GM12892 (cell line): ENCODE measurements at places on chromosomes 5 and 9.

DNA sequence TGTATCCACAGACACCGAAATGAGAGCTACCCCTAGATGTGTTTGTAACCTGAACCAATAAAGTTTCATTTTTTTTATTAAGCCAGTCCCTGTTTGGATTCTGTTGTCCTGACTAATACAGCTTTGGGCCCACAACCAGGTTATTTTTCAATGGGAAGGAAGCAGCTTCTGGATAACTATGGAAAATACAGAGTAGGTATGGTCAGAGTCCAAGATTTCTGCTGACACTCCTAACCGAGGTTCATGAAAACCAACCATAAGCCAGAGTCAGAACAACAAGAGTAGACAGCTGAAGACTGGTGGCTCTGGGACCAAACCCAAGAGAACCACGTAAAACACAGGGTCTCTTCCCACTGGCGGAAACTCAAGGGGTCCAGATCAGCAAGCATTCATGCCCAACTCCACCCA, 10.8 kb downstream of the KLF9 start:
- no peak for DNase-seq

DNA sequence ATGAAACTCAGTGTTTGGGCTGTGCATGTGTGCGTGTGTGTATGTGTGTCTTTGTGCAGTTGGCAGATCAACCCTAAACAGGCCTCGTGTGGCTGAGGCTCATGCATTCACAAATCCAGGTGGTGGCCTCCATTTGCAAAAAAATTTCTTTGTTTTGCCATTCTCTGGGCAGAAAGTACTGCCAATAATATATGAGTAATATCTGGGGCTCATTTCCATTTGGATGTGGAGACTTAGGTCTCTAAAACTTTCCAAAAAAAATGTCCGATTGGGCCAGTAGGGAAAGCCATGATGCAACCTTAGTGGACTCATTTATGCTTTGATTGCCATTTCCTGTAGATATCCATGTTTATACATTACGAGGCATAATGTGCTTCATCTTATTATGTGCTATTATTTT, 77.9 kb upstream of the RPS23 start:
- no peak for DNase-seq

DNA sequence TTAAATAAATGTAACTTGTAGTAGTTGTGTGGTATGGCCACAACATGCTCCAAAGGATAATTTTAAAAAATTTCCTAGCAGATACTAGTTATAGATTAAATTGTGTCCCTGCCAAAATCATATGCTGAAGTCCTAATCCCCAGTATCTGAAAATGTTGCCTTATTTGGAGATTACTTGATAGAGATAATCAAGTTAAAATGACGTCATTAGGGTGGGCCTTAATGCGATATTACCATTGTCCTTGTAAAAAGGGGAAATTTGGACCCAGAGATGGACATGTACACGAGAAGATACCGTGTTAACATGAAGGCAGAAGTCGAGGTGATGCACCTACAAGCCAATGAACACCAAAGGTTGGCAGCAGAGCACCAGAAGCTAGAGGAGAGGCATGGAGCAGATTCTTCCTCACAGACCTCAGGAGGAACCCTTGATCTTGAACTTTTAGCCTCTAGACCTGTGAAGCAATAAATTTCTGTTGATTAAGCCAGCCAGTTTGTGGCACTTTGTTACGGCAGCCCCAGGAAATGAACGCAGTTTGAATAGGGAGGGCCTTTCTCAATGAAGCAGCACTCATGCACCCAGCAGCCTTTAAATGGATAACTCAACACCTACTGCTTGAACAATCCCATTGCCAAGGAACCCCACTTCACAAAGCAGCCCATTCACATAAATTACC, 148.9 kb downstream of the ARHGAP26 start:
- no peak for DNase-seq

DNA sequence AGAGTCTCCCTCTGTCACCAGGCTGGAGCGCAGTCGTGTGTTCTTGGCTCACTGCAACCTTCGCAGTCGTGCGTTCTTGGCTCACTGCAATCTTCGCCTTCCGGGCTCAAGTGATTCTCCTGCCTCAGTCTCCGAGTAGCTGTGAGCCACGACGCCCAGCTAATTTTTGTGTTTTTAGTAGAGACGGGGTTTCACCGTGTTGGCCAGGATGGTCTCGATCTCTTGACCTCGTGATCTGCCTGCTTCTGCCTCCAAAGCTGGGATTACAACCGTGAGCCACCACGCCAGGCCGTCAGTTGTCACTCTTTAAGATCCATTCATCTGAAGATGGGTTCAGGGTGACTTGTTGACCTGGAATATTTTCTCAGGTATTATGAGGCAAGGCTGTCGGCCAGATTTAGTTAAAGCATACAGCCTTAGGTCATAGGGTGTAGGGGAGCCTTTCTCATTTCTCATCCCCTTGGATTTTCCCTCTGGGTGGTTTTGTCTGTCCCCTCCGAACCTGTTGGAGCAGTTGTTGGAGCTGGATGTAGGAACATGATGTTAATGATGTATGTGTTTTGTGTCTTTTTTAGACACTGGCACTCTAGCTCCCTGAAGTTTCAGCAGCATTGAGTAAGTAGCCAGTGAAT, 1.6 kb downstream of the SLC22A5 start:
- no peak for DNase-seq

- DNase-seq = no peak
These were observed 68.4 kb upstream of the RPS23 start for GRCh38 chr5:82346399-82347165.

DNA sequence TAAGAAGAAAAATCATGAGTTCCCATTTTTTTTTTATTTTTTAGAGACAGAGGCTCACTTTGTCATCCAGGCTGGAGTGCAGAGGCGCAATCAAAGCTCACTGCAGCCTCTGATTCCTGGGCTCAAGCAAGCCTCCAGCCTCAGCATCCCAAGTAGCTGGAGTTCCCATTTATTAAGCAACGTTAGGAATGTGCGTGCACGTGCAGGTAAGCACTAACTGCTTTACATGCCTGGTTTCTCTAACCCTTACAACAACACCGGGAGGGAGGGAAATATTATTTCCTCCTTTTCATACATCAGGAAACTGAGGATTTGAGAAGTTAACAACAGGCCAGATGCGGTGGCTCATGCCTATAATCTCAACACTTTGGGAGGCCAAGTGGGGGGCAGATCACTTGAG, 16.3 kb upstream of the CDC23 start:
- no peak for DNase-seq

DNA sequence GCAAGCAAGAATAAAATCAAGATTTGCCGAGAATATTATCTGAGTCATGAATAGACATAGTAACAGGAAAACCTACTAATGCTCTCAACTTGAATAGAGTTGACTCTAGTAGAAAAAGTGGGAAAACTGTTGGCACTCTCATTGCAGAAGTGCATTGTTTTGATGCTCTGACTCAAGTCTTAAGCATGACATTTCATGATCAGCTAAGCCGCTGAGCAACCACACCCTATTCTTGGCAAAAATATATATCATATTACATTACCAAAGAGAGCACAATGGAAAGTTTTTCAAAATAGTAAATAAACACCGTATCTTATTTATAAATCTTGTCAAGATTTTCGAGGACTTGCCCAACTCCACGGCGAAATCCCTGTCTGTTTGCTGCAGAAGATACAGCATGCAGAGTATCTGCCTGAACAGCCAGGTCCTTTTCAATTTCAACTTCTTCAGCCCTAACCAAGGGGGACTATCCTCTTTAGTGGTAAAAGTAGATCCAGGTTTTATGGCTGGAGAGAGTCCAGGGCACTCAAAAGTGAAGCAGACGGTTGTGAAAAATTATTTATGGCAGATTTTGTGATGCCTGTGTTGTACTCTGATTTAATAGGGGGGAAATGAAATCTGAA, 13.9 kb upstream of the ADAMTSL1 start:
- DNase-seq = no peak

- no peak for DNase-seq
These were observed 302.2 kb downstream of the EBF1 start for GRCh38 chr5:158797498-158797845.

DNA sequence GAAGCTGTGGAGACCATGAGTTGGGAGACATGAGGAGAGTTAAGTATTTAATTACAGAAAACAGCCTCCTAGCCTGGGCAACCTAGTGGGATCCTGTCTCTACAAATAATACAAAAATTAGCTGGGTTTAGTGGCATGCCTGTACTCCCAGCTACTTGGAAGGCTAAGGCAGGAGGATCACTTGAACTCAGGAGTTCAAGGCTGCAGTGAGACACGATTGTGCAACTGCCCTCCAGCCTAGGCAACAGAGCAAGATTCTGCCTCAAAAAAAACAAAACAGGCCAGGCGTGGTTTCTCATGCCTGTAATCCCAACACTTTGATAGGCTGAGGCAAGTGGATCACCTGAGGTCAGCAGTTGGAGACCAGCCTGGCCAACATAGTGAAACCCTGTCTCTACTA, 52.6 kb downstream of the AQP7 start:
- DNase-seq = no peak

GRCh38 chr9:81833563-81834345, 94.5 kb upstream of the SPATA31D4 start:
- DNase-seq = no peak

DNA sequence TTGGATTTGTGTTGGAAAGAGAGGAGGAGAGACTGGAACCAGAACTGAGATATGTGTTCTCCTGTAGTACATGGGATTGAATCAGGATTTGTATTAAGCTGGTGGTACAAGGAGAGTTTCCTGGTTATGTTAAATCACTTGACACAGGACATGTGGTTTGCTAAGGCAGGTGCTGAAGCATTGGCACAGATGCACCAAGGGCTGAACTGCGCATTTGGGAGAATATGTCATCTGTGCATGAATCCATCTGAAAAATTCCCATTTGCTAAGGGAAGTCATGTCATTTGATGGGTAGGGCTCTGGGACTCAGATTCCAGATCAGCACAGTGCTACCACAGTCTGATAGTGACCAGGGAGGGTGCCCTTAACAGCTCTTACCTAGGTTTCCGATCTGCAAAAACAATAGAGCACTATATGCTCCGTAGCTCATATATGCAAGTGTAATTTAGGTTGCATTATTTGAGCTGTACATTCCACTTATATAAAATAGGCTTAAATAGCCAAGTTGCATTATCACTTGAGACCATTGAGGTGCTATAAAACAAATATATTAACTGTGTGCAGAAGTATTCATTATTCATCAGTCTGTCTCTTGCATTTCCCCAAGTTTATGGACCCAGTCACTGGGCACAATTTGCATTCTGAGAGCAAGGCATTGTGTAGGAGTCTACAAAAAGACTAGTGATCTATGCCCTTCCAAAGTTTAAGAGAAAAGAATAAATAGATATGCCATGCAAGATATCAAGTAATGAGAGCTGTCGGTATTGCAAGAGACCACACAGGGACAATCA, 55.2 kb downstream of the ADAMTS16 start:
- no peak for DNase-seq

- no peak for DNase-seq
These were observed 2.9 kb downstream of the TNIP1 start for GRCh38 chr5:151077967-151078366.

DNA sequence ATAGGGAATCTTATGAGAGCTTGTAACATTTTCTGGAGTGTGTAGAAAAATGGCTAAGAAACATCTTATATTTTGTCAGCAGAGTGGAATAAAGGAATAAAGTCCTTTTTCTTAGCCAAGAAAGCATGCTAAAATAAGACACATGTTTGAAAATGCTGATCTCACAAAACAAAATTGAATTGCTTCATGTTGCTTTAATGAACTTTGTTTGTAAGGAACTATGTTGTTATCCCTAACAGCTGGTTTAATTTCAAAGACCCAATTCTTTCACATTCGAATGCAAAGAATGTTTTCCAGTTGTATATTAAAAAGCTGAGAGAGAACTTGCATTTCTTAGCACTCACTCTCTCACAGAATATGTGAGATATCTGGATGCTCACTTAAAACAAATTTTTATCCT, 107.6 kb downstream of the MUSK start:
- DNase-seq = no peak

- DNase-seq = no peak
These were observed 132.3 kb downstream of the IRX2 start for GRCh38 chr5:2619216-2619615.

DNA sequence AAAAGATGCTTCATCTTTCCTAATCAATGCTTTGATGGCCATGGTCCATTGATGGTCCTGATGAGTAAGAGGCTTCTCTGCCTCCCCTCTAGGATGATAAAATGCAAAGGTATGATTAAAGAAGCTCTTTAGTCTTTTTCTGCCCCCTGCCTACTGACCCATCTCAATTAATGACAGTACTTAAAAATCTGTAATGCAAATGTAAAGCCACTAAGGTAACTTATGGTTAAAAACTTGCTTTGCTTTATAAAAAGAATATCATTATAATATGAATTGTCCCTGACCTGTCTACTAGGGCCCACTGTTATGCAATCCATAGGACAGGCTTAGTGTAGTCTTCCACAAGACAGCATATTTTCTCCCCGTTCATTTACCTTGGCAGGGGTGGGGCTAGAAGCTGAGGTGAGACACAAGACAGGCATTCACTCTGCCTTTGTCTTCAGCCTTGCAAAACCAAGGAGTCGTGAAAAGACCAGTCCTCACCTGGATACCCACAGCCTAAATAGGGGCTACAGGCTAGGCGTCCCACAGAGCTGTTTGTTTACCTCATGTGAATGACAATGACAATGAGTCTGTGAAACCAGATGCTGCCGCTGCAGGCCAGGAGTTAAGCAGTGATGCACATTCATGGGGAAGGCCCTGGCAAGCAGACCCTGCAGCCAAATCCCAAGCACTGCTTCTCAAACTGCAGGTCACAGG, 60.4 kb downstream of the BNC2 start:
- DNase-seq = no peak

- DNase-seq = no peak
These were observed 35.5 kb downstream of the TTC1 start for GRCh38 chr5:160044391-160044804.

DNA sequence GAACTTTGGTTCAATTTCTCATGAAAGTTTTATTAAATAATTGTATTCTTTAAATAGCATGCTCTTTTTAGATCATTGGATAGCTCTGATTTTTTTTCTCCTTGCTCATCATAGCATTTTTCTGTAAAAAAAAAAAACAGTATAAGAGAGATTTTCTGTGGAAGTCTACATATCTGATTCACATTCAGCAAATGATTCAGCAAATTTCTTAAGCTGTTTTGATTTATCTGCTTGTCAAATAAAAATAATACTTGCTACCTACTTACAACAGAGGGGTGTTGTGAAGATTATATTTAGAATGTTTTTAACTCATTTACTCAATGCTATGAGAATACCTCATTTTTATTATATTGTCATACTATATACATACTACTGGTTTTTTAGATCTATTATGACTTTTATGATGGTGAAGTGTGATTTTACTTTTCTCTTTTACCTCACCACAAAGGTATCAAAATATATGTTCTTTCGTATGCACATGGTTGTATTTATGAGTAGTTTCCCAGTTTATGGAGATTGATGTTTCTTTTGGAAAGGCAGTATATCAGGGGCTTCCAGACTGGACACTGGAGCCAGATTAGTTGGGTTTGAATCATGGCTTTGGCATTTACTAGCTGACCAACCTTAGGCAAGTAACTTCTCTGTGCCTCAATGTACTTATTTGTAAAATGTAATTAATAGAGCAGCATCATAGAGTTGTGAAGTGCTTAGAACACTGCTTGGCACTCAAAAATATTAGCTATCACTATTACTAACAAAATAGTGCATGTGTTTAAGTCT, 25.5 kb downstream of the TNPO1 start:
- DNase-seq = no peak

GRCh38 chr9:28758971-28759370, 1185.7 kb upstream of the C9orf72 start:
- no peak for DNase-seq

GRCh38 chr9:15219546-15219945, 87.5 kb downstream of the TTC39B start:
- no peak for DNase-seq
